HFF-Myc (cell line): ENCODE measurements at places on chromosomes 3 and 15.

DNA sequence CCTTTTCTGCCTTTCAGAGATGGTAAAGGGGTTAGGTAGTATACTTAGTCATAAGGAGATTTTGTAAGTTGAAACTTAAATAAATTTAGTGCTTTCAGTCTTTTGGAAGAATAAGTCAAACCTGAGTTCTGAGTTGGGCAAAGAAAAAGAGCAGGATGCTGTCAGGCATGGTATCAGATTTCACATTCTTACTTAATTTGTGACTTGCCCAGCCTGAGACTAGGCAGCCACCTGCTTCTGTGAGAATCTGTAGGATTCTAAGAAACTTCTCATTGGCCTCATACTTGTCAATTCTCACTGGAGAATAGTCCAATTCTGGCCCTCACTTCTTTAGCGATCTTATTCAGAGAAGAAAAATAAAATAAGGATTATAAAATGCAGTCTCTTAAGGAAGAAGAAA, 577.5 kb downstream of the DIPK2A start:
- DNase-seq: no peak

DNA sequence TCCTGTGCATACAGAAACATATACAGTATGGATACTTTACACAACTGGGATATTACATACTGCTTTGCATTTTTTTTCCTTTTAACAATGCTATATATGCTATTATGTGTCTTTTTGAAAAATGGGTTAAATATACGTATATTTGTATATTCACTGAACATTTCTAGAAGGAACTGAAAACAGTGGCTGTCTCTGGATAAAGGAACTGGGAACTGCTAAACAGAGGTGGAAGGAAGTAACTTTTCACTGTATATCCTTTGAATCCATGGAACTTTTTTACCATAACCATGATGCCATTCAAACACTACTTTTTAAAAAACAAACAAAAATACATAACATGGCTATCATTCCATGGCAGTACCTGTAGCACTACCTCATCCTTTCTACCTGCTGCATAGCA, 1.8 kb downstream of the MTFMT start:
- no peak for DNase-seq

- DNase-seq: no peak
Measured at GRCh38 chr15:74809242-74809641, 3.4 kb upstream of the LMAN1L start.

GRCh38 chr3:136664771-136665170, 87.4 kb downstream of the STAG1 start:
- DNase-seq: no peak

DNA sequence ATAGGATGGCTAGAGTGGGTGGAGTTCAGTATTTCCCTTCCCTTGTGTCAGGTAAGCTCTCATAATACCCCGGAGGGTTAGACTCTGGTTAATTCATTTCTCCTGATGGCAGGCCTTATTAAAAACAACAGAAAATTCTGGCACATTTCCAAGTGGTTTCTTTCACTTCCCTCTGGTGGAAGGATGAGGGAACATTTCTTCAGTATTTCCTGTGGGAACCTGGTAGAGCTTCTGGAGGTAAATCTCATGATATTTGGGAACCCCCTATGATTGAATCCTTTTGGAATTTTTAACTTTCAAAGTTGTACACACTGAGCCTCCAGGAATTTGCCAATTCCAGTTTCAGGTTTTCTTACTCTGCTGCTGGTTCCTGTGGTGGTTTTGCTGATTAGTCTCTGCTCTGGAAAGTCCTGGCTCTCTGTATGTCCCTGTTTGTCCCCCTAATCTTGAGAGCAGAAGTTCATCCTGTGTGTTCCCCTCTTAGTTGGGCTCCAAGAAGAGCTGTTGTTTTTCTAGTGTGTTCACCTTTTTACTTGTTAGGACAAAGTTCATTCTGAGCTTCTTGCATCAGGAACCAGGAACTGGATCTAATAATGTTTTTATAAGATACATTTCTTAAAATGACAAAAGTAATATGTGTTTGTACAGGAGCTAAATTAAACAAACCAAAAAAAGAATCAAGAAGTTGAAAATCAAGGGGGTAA, 12.1 kb downstream of the CHRNA7 start:
- no peak for DNase-seq

DNA sequence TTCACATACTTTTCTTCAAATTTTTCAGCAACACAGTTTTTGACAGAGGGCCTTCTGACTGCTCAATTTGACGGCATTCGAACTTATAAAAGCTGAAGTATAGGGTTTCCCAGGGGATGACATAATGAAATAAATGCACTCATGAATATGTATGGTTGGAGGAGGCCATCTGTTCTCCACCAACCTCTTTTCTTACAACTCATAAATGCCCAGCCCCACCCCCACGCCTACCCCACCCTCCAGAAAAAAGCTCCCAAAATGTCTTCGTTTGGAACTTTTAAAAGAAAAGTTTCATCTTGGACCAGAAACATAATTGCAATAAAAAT, 211.6 kb upstream of the LRRN1 start:
- DNase-seq: no peak

DNA sequence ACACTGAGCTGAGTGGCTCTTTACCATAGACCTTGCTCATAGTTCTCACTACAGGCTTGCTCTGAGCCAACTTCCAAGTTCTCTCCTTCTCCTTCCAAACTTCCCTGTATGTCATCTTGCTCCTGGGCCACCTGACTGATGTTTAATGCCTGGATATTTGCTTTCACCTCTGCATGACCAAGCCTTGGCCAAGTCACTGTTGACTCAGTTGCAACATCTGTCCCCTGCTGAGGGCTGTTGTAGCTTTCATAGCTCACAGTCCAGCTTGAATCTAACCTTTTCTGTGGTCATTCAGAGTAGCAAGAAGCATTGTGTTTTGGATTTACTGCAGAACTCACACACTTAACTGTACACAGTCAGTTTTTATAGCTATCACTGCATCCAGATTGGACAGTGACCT, 171.8 kb upstream of the ROPN1 start:
- no peak for DNase-seq

GRCh38 chr15:70636540-70637165, 126.7 kb downstream of the UACA start:
- DNase-seq: no peak

DNA sequence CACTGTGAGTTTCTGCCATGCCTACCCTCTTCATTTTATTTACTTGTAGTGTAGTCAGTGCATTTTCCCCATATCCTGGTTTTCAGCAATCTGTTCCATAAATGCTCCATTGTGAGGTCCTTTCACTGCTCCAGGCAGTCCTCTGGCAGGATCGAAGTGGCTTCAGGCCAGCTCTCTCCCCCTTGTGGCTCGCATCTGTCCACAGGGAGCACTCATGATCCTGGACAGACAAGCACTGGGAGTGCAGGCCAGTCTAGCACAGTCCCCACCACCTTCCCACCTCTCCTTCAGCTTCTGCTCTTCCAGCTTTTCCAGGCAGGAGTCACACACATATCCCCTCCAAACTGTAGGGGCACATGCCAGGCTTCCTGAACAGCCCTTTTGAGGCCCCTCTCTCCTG, 173.6 kb downstream of the PPM1L start:
- no peak for DNase-seq

DNA sequence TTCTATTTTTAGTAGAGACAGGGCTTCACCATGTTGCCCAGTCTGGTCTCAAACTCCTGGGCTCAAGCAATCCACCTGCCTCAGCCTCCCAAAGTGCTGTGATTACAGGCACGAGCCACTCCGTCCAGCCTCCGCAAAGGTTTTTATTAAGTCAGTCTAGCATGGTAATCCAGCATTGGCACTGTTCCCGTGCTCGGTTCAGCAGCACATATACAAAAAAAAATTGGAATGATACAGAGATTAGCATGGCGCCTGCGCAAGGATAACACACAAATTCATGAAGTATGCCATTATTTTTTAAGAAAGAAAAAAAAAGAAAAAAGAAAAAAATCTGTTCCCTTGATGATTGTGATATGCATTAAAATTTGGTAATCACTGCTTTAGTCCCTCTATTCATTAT, 8.5 kb downstream of the CKMT1A start:
- DNase-seq: no peak

- DNase-seq: no peak
Measured at GRCh38 chr15:61518191-61518950, 289.3 kb upstream of the RORA start.

GRCh38 chr3:99439892-99440291, 198.5 kb upstream of the COL8A1 start:
- no peak for DNase-seq

GRCh38 chr3:169041677-169042171, 621.8 kb downstream of the MECOM start:
- peak; percentile 35 for DNase-seq

DNA sequence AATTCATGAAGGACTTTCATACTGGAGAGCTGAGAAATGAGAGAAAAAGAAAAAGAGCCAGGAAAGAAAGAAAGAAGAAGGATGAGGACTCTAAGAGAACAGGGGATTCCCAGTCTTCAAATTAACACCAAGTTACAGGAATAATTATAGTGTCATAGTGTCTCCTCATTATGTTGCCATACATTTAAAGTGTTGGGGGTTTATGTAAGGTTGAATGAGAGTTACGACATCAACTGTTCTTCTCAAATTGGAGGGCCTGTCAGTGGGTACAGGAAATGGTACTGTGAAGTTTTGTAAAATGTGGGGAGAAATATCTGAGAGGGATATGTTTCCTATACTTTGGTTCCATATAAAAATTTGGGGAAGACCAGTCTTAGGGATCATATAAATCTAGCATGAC, 12.3 kb upstream of the CD200 start:
- DNase-seq: no peak

DNA sequence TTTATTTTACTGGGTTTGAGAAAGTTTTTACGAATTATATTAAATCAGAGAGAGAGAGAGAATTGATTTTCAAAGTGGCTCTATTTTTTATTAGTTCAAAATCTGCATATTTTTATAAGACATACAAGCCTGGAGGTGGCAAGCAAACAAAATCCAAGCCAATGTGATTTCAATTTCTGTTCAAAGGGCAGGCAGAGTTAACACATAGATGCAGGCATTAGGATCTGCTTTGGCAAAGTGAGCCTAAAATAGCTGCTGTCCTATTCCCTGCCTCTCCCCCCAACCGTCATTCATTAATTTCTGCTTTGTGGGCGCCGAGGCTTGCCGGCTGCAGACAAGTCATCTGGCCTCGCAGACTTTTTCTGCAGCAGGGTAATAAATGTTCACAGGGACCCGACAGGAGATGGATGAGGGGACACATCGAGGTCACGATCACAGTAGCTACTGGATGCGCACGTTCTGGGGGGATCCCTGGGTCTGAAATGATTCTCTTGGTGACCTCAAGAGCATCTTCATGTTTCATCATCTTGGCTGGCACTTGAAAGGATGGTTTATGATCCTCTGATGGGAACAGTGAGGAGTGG, 123.9 kb upstream of the SLC6A11 start:
- no peak for DNase-seq

DNA sequence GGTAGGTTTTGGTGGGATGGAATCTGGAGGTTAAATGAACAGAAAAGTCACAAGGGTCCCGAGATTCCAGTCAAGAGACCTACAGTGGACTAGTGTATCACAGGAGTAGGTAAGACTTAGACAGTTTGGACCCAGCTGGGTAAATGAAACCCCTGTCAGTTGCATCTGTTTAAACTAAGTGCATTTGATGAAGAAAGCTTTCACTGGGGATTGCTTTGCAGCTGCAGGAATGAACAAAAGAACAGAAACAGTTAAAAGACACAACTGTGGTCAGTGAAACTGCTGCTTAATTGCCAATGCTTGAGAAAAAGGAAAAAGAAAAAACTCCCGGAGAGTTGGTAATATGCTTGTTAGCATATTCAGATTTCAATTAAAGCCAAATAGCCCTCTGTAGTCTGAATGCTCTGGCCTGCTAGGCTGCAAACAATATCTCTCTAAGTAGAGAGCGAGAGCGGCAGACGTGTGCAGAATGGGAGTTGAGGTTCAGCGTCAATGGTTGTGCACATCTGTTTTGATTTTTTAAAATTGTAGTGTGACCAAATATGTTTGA, 37.1 kb downstream of the OXNAD1 start:
- DNase-seq: no peak

DNA sequence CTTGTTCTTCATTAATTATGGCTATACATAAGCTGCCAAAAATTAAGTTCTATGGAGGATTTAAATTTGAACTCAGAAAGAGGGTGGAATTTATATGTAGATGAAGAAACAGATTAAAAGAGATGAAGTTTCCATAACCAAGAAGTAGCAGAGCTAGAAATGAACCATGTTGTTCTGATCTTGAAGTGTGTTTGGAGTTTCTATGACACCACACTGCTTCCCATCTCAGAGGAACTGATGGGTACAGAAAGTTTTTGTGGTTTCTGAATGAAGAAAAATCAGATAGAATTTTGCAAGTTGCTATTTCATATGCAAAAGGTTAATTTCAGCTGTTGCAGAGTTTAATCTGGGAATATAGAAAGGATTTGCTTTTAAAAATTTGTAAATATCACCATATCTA, 710.3 kb downstream of the PDCD6IP start:
- DNase-seq: no peak
